ENCODE measurements at places on chromosomes 11 and 22.

- no peak for DNase-seq
Observed at GRCh38 chr11:115330684-115331482, 173.3 kb downstream of the CADM1 start.

- no peak for DNase-seq
Observed at GRCh38 chr22:31945443-31945855, 1.1 kb downstream of the YWHAH start.

DNA sequence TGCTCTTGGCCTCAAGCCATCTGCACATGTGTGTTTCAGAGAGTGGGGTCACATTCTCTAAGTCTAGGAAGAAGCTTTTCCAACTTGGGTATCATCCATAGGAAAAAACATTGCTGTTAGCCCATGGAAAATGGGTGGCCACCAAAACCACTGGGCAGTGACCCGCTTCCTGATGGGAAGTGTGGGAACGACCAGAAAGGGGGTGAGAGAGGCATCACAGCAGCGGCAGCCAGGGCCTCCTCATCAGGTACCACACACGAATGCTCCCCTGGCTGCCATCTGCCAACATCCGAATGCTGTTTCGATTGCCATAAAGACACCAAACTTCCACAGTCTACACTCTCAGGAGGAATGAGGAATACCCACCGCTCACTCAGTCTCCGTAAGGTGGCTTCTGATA is 40.3 kb downstream of the CHKA start:
- DNase-seq: no peak

DNA sequence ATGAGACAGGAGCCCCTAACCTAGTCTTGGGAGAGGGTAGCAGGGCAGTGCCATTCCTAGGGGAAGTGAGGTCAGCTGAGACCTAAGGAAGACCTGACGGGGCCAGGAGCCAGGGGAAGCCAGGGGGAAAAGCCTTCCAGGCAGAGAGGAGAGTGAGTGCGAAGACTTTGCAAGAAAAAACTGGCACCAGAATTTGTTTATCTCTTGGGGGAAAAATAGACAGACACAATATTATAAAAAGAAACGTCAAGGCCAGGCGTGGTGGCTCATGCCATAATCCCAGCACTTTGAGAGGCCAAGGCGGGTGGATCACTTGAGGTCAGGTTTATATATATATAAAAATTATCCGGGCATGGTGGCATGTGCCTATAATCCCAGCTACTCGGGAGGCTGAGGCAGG is 26.9 kb upstream of the TESMIN start:
- DNase-seq: no peak

DNA sequence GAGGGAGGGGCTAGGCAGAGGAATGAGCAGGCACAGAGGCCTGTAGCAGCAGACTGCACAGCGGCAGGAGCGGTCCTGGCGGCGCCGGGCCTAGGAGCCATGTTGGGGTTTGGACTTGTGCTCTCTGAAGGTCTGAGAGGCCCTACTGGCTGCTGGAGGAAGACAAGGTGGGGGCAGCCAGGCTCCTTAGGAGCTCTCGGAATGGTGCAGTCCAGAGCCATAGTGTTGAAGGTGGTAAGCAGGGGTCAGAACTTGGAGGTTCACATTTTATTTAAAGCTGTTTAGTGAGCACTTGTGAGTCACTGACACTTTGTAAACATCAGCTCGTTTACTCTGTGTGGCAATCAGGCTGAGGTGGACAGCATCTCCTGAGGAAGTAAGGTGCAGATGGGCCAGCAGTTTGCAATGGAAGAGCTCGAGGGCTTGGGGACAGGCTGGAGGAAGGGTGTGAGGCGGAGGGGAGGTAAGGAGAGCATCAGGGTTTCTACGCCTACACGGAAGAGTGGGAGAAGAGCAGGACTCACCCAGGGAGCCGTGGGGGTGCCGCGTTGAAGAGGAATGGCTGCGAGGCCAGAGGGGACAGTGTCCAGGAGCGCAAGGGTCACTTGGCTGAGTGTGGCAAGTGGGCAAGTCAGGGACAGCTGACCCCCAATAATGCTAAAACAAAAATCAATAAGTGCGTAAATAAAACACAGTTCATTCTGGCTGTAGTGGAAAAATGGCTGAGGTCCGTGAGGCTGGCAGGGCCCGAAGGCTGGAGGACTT is 10.0 kb upstream of the TMEM191C start:
- no peak for DNase-seq

Measured in cerebellar nuclear complex (tissue), 1 donor.